Stimulated activated CD4-positive, alpha-beta T cell treated with anti-CD3 and anti-CD28 coated beads, Interleukin-12 subunit alpha, Interleukin-12 subunit beta, amount 100 ng/mL, for 24 hours (primary cell): ENCODE measurements at places on chromosomes 12 and 14.

DNA sequence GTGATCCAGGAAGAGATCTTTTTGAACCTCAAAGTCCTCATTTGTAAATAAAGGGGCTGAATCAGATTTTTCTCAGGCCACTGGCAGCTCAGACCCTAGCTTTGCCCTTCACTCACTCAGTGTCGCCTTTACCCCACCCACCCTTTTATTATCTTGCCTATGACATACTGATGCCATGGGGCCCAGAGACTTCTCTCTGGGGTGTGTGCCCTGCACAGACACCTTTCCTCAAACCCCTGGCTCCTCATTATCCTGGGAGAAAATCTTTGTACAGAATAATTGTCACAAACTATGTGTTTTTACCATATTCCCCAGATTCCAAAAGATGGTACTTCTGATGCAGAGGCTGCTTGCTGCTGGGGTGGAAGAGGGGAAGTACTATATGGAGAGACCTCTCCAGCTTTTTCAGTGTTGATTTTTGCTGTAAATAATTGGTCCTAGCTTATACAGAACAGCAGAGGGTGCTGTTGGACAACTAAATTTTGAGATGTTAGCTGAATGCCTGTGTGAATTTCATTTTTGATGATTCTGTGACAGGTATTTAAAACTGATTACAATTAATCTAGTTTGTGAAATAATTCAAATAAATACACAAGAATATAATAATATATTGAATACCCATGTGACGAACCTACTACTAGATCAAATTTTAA is 53.9 kb upstream of the DCD start:
- DNase-seq: no peak

DNA sequence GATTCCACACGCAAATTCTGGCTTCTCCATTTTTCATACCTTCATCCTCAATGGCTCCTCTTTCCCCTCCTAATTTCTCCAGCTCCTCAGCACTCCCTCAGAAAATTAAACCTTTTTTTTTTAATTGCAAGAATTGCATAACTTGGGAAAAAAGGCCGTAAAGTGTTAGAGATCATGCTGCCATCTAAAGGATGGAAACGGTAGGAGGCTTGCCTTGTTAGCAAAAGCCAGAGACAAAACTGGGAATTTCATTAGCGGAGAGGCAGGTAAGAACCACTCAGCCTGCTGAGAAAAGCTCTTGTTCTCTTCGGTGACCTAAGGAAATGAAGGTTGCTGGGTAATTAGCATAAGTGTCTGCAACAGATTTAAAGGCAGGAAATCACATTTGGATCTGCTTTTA is 204.3 kb downstream of the AEBP2 start:
- DNase-seq: no peak

DNA sequence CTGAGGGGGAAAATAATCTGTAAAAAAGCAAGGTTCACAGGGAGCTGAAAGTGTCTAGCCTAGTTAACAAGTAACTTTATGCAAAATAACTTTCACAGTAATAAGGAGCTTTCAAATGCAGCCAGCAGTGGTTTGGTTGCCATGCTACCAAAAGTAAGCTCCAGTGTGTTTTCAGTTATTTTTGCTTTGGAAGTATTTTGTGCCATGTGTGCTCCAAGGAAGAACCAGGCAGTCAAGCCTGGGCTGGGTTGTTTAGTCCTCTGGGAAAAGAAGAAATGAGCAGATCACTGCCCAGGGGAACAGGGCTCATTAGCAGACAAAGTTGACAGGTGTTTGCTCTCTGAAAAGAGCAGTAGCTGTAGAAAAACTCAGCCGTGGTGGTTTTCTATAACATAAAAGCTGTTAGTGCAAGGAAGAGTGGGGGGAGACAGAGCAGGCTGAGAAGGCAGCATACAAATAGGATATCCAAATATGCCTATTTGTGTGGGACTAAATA is 92.8 kb upstream of the TMTC2 start:
- no peak for DNase-seq

DNA sequence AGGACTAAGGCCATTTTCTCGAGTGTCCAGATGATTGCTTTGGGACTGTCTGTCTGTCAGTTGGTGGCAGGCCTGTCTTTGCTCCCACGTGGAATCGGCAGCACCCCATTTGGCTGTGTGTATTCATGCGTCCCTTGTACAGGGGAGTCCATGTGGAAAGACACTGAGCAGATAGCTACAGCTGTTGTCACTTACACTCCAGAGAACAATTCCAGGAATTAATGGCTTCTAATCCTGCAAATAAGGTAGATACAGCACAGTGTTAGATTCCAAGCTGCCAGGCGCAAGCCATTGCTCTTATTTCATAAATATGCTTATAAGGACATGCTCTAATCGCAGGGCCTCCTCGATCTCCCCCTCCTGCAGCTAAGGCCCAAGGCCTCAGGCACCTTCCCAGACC is 208.8 kb downstream of the VRK1 start:
- no peak for DNase-seq

- DNase-seq: no peak
Observed at GRCh38 chr14:78946949-78947348, 776.8 kb downstream of the NRXN3 start.

DNA sequence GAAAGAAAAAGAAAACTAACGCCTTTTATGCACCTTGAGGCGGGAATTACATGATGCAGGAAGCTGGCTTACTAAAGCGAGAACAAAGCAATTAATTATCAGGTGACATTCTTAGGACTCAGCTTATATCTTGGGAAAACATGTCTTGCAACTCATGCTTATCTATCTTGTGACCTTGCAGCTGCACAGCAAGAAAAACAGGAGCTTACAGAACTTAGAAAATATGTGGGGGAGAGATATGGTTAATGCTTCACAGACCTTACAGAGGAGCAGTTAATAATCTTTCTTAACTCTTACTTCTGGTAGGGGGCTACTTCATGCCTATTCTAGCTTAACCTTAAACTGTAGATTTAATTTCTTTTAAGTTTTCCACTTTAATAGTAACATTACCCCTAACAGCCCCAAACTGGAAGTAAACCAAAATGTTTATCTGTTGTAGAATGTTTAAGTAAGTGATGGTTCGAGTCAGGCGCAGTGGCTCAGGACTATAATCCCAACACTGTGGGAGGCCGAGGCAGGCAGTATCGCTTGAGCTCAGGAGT is 13.2 kb upstream of the OR11G2 start:
- DNase-seq: no peak

- DNase-seq: no peak
Observed at GRCh38 chr14:25001156-25001555, 48.8 kb downstream of the STXBP6 start.

- no peak for DNase-seq
Observed at GRCh38 chr12:79997096-79997791, 62.3 kb upstream of the PPP1R12A start.

GRCh38 chr12:24488091-24488596 is 460.8 kb downstream of the BCAT1 start:
- no peak for DNase-seq

- no peak for DNase-seq
Observed at GRCh38 chr12:73330584-73331351, 1058.6 kb downstream of the TRHDE start.

GRCh38 chr14:32258336-32258993 is 55.4 kb upstream of the RNU6-8 start:
- DNase-seq: no peak

DNA sequence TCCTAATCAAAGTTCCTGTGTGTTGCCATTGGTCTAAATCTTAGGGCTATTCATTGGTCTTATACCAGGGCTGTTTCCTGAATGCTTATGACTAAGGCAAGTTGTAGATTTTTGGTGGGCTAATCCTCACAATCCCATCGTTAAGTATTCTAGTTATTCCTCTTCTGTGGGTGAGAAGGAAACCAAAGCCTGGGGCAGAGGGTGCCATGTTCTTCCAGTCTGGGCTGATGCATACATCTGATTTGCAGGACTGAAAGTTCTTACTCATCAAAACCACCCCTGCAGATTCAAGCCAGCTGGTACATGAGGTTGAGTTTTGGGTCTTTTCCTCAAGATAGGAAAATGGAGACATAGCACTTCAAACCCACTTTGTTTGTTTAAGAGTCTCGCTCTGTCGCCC is 25.7 kb downstream of the PPP1CC start:
- DNase-seq: no peak

GRCh38 chr12:120488057-120488640 is 7.8 kb upstream of the DYNLL1 start:
- no peak for DNase-seq

- no peak for DNase-seq
Observed at GRCh38 chr12:99709116-99709515, 61.6 kb downstream of the GARIN6 start.

DNA sequence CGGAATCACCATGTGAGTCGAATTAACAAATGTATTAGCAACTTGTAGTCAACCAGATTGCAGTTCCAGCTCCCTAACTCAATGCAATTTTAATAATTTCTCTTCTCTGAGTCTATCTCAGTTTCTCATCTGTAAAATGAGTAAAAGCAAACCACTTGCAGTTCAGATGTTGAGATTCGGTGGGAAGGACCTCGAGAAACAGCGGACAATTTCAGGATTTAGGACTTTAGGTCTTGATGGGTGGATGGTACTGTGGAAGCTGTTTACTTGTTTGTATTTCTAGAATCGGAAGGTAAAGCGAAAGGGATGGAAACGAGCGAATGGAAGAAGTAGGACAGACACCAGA is 510 bp upstream of the TTC8 start:
- no peak for DNase-seq

DNA sequence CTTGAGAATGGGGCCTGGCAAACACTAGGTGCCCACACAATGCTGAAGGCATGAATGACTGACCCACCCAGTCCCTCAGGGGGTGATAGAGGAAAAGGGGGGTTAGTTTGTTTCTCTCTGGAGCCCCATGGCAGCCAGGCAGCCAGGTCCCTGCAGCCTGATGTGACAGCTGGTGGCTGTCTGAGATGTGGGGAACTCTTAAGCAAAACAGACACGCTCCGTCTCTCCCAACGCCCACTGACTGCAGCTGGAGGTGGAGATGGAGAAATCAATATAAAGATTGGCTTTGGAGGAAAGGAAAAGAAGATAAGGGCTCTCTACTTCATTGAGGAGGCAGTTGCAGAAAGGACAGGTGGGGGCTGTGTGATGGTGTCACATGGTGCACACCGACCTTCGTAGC is 240.8 kb upstream of the LHX5 start:
- DNase-seq: no peak

DNA sequence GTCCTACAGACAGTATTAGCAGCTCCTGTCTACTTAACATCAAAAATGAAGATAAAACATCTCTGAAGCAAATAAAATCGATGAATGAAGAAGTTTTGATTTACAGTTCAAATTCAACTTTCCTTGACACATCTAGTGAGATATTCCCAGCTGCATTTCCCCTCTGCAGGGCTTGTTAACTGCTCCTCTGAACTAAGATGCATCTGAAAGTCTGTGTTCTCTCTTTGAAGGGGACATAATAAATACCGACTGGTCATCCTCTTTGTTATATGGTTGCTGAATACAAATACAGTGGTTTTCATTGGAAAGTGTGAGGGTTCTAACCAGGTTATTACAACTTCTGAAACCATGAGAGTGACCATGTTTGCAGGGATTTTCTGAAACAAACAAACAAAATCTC is 266.4 kb upstream of the SLC16A7 start:
- no peak for DNase-seq

GRCh38 chr14:74620497-74620921 is 8.5 kb upstream of the LTBP2 start:
- DNase-seq: no peak

DNA sequence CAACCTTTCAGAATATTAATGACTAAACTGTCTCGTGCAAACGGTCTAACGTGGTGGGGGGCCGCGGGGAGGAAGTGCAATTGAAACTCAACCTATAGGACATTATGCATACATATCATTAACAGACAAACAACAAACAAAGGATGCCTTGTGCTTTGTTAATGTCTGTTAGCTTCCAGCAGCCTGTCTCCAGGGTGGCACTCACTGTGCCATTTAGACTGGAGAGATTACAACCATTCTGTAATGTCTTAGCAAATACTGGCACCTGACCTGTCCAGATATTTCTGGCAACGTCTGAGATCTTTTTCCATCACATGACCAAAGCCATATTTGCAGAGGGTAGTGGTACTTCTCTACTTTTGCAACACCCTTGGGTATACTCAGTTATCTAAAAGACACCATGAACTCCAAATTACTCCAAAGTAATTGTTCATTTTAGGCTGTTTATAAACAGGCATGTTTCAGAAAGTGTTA is 11.6 kb downstream of the BHLHE41 start:
- DNase-seq: no peak

- DNase-seq: no peak
Observed at GRCh38 chr12:15689751-15690191, 99.4 kb downstream of the EPS8 start.

DNA sequence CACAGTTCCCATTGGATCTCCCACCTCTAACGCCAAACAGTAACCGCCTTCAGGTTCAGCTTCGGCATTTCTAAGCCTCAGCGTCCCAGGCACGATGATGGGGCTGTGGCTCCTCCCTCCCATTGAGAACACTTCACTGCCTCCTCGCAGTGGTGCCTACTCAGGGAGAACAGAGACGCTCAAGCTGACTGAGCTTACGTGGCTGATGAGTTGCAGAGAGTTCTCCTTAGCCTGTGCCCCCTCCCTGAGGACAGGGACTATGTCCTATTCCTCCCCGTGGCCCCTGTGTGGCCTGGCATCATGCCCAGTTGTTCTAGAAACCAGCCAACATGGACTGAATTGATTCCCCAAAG is 87.0 kb downstream of the ITPK1 start:
- no peak for DNase-seq

DNA sequence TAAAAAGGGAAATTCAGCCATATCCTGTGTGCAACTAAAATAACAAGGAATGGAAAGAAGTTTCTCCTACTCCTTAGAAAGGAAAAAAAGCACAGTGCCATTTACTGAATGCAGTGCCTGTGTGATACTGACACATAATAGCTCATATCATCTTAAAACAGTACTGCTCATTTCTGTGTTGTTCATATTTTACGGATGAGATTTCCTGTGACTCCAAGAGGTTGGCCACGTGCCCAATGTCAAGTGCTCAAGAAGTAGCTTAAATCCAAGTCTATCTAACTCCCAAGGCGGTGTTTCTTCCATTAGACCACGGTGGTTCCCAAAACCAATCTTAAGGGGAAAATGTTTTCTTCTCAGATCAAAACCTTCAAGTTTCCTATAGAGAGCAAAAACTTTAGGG is 20.0 kb downstream of the MAP3K9 start:
- no peak for DNase-seq

- DNase-seq: no peak
Observed at GRCh38 chr12:129332286-129332685, 479.0 kb downstream of the GLT1D1 start.

DNA sequence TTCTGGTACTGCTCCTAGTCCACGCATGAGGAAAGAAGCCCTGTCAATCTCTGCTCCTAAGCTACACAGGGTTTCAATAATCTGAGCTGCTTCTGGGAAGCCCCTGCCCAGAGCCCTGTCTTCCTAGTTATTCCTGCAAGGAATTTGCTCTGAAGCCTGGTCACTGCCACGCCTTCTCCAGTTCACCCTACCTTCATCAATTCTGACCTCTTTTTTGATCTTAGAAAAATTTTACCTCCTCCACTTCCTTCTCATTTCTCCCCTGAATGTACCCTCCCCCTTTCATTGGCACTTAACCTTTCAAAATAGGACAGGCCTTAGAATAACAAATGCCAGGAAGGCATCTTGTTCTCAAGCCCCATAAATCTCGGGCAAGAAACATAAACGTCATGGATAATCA is 14.9 kb upstream of the LRRK2 start:
- no peak for DNase-seq

GRCh38 chr14:94545131-94545841 is 16.0 kb upstream of the SERPINA4 start:
- no peak for DNase-seq

- no peak for DNase-seq
Observed at GRCh38 chr12:121568518-121568917, 12.3 kb downstream of the KDM2B start.

GRCh38 chr14:91142214-91142668 is 28.4 kb downstream of the DGLUCY start:
- DNase-seq: no peak
